Muscle of back (tissue), 13 donors: ENCODE measurements at places on chromosomes 1 and 21. TPM values are rescaled to one million over a fixed set of nuclear protein-coding genes. Genes with fewer than 3 reads are reported as not detected.

DNA sequence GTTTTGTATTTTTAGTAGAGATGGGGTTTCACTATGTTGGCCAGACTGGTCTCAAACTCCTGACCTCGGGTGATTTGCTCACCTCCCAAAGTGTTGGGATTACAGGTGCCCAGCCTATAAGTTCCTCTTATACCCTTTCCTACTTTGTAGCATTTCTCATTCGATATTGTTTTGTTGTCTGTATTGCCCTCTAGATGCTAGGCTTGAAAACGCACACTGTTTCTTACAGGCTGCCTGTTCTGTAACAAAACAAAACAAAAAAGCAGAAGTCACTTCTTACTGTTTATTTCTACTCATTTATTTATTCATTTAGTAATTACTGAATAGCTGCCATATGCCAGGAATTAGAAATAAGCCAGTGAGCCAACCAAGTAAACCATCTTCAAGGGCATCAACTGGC, 136.9 kb upstream of the BMP8A start:
- DNase-seq: no peak

GRCh38 chr1:235415008-235415904, 48.0 kb downstream of the TBCE start:
- peak; percentile 48 for DNase-seq

GRCh38 chr21:16078382-16078781, 348.6 kb downstream of the USP25 start:
- DNase-seq: no peak

DNA sequence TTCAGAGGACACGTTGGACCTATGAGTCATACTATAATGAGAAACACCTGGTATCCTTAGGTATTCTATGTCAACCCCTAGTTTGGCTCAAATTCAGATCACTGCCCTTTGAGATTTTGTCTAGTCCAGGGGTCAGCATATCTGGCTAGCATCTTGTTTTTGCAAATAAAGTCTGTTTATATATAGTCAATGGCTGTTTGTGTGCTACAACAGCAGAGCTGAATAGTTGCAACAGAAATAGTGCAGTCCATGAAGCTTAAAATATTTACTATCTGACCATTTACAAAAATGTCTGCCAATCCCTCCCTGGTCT, 48.5 kb upstream of the EDEM3 start:
- DNase-seq: no peak

DNA sequence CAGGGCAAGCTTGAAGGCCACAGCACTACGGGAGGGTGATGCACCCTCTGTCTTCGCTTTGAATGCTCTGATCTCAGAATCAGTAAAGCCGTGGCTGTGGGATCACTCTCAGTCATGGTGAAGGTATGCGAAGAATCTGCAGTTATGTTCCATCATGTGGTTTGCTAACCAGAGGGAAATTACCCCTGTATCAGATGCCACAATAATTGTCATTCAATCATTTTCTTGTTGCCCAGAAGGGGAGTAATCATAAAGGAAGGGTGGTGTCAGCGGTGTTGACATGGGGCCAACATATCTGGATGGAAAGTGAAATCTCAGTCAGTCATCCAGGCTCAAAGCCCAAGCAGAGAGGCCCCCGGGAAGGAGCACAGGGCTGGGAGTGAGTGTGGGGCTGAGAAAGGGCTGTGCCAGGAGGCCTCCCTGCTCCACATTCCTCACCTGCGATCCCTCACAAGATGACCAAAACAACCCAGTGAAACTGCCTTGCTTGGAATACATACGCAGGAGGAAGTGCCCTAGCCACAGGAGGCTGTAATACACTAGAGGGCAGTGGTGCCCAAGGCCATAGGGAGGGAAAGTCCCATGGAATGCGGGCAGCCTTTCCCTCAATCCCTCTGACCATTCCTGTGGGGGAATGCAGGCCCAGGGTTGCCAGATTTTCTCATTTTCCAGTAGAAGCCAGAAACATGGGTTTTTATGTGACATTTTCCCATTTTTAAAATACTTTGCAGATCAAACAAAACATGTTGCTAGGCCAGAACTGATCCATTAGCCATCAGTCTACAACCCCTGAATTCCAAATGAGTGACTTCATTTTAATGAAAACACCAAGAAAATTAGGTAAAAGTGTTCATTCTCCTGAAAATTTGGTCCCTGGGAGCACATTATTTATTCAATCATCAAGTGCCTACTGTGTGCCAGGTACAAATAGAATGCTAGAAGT, 95.7 kb upstream of the VANGL1 start:
- DNase-seq: peak; percentile 95

DNA sequence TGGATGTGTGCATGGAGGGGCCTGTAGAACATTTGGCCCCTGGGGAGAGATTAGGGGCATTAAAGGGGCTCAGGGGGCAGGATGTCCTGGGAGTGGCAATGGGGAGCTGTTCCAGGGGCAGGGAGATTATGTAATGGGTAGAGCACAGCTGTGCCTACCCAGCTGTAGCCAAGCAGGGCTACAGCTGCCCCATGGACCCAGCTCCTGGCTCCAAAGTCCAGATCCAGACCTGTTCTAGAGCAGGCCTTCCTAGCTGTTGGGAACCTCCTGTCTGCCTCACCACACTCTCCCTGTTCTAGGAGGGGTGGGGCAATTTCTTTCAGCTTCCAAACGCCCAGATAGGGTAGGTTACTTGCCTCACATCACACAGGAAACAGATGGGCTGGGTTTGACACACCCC, 5.6 kb downstream of the RPS6KA1 start:
- DNase-seq: peak; percentile 31

Gene REN
- polyA plus RNA-seq: 0.18 TPM

Gene RAP1GAP
- 1.4 TPM for polyA plus RNA-seq

Gene TAL1
- polyA plus RNA-seq: 4.2 TPM
